ENCODE measurements at places on chromosomes 4 and X.

DNA sequence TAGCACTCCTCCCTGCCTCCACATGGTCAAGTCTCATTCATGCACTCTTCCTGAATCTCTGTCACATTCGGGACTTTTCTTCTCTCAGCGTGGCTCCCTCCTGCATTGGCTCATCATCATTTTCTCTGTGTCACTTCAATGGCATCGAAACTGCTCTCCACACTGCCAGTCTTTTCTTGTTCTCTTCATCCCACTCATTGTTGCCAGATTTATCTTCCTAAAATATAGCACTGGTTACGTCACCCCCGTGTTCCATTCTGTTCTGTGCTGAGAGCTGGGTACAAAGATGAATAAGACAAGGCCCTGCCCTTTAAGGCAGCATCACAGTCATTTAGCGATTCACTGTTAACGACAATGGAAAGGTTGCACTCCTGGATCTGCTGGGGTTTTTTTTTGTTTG is 174.4 kb upstream of the TBC1D9 start:
- DNase-seq, result no peak

DNA sequence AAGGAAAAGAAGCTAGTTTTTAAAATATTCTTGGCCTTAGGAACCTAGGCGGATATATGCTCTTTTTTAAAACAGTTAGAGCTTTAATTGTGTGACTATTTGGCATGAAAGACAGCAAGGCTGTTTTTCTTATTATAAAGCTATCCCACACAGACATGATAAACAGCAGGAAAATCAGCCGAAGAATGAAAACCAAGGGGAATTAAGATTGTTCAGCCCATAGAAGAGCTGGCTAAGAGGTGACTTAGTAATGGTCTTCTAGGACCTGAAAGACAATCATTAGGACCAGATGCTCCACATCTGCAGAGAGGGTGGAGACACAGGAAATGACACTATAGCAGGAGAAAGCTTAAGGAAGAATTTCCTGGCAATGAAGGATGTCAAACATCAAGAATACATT is 171.4 kb upstream of the NRK start:
- DNase-seq, result no peak

DNA sequence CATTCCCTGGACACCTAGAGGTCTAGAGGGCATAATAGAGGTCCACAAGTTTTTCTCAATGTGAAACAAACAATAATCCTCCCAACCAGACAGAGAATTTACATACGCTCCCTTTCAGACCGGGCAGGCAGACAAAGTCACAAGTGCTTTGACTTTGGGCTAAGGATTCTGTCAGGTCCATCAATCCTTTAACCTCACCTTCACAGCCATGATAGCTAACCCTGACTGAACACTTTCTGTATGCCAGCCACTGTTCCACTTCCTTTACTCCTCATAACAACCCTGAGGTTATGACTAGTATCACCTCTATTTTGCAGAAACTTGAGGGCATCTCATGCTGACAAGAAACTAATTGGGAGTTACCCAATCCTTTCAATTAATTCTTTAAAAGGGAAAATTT is 118.8 kb upstream of the AFF2 start:
- peak; percentile 20 for DNase-seq

- DNase-seq, result no peak
These were observed 83.9 kb downstream of the SATL1 start for GRCh38 chrX:85159644-85160043.

GRCh38 chrX:149312988-149313387 is 192.1 kb downstream of the IDS start:
- no peak for DNase-seq

DNA sequence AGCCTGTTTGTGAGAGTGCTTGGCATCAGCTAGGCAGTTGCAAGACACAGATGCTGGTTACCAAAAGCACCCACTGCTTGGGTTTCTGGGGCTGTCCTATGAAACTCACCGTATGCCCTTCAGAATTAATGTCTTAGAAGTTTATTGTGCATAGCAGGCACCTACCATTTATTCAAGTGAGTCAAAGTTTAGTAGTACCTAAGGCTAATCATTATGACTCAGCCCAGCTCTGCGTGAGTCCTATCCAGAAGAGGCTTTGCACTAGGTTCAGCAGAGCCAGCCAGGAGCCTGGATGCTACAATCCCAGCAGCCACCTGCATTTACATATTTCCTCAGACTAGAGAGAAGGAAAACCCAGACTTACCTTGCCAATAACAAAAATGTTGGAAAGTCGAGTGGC is 4.2 kb downstream of the RPS4X start:
- DNase-seq, result no peak

DNA sequence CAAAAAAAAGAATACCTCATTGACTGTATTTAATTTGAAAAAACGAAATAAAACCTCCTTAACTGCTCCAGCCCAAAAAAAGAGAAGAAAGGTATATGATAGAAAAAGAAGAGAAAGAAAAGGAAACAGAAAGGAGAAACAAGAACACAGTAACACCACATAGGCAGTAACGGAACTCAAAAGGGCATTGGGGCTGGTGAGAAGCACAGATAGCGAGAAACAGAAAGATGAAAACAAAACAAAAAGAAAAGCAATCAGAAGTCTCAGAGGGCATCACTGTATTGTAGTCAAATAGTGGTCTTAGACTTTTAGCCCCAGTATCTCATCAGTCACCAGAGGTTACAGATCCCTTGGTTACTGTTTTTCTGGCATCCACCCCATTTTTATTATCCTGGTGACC is 88.6 kb downstream of the NFKB1 start:
- DNase-seq, result no peak

- DNase-seq, result no peak
These were observed 708.9 kb upstream of the HS3ST1 start for GRCh38 chr4:12137575-12137974.

All from inflammatory macrophage treated with lipopolysaccharide for 4 hours (primary cell).